ENCODE measurements at places on chromosomes 12 and 14.

GRCh38 chr12:100851637-100852036 lies 57.1 kb downstream of the ANO4 start:
- no peak for DNase-seq

DNA sequence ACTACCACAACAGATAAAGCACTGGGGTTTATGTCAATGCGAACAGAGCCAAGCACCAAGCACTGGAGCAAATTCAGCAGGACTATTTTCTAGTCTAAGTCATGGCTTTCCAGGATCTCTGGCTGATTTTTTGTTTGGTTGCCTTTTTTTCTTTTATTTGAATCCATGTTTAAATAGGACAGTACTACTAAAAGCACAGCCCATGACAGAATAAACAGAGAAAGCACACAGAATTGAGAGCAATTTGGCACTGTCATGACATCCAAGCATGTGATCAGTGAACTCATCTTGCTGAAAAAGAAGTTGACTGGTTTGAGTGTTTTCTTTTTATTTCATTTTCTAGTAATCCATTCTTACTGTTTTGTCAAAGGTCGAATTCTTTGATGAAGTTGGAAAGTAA lies 23.1 kb upstream of the RERG start:
- no peak for DNase-seq

DNA sequence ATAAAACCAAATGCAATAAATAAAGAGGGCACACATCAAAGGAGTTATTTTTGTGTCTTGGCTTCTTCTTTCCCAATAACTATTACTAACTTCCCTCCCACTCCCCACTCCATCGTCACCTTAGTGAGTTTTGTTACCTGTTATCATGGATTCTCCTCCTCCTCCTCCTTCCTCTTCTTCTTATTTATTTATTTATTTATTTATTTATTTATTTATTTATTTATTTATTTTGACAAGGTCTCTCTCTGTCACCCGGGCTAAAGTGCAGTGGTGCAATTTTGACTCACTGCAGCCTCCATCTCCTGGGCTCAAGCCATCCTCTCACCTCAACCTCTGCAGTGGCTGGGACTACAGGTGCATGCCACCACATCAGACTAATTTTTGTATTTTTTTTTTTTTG lies 26.4 kb downstream of the WIF1 start:
- no peak for DNase-seq

- DNase-seq, result no peak
Observed at GRCh38 chr14:68666899-68667298, 126.0 kb downstream of the ZFP36L1 start.

- no peak for DNase-seq
Observed at GRCh38 chr12:41715256-41715655, 429.4 kb downstream of the GXYLT1 start.

DNA sequence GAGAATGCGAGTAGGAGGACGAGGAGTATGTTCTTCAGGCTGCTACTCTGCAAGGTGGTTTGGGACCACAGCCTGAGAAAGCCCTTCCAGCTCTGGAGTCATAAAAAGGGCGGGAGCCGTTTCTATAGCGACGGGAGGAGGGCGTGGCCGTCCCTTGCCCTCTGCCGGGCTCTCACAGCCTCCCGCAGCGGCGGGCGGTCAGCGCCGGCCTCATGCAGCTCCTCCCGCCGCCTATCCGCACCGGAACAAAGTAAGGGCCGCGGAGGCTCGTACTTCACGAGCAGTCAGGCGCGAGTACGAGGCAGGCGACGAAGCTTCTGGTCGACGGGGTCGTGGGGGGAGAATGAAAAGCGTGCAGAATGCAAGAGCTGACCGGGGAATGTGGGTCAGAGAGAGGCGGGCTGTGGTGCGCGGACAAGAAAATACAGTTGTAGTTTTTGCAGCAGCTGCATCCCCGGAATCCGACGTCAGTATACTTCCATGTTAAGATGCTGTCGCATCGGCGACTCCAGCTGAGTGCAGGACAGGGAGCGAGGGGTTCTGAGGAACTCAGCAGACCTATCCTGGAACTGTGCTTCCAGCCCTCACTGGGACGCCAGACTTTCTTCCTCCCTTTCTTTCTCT lies at the start of gene DYRK4:
Gene DYRK4 (plus strand): TSS at position 175 of the 624 bp plus-strand sequence. CDS start 38 bp downstream, at position 213.
- peak; percentile 77 for DNase-seq

- DNase-seq, result no peak
Observed at GRCh38 chr14:61102549-61103466, 121.8 kb downstream of the SLC38A6 start.

DNA sequence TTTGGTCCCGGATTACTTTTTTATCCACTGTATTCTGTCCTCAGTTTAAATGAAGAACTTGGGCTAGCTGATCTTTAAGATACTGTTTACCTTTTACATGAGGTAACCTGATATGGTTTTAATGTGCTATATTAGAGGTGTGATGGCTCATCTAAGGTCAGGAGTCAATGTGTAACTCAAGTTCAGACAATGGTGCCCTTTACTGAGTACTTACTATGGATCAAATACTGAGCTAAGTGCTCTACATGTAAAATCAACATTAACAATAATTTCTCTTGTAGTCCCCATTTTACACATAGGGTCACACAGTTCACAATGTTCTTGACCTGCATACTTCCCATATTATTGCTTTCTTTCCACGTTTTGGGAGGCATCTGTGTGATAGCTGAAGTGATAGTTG lies 79.2 kb downstream of the CEP83 start:
- no peak for DNase-seq

GRCh38 chr12:119343130-119343529 lies 8.6 kb downstream of the CCDC60 start:
- DNase-seq, result no peak

GRCh38 chr14:106792543-106792942 lies 1266.2 kb downstream of the TMEM121 start:
- DNase-seq, result no peak

DNA sequence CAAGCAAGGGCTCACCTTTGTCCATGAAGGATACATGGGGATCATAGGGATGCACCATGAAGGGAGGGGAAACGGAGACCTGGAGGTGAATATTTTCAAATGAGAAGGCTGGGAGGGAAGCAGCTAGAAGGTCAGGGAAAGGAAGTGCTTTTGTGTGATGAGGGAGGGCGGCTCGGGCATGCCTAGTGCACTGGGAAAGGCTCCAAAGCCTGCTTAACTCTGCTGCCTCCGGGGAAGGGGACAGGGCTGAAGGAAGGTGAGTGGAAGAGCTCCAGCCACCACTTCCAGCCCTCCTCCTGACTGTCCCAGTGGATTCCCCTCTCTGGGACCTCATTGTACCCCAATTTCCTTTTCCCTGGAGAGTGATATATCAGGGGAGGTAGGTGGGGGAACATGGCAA lies 149.4 kb upstream of the PRMT8 start:
- no peak for DNase-seq

DNA sequence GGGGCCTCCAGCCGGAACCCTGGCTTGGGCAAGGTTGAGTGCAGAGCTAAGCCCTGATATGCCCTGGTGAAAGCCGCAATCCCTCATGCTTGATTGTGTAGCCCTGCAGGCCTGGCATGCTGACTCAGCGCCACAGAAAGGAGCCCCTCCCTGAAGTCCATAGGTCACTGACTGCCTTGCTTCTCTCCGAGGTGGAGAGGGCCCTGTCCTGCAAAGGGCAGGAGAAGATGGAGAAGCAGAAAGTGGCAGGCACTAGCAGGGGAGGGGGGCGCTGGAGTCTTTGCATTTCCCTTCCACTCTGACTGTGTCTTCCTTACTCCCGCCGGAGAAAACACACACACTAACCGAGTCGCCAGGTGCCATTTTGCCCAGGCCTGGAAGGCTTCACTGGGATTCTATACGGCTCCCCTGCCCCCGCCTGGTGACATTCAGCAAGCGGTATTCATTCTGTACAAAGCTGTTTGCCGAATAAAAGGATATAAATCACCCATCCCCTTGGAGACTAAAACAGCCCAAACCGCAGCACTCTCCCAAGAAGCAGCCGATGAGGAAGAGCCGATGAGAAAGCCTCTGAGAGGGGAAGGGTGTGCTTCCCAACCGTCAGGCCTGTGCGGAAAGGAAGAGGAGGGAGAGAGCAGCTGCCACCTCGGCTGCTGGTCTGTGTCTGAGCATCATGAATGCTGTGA lies 69.8 kb downstream of the SLC6A12 start:
- DNase-seq, result no peak

DNA sequence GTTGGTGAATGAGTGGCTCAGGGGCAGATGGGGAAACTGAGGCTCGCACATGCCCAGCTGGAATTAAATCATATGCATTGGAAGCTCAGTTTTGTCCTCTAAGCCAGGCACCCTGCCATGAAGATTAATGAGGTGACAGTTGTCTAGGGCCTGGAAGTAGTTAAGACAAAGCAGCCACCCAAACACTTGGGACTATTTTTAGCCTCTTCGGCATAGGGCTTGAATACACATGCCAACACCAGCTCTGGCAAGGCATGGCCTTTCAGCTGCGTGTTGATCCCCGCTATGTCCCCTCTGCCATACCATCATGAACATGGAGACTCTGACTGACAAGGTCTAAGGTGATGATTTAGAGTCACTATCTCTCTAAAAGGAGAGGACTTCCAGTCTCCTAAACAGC lies 250.2 kb downstream of the KSR2 start:
- no peak for DNase-seq

GRCh38 chr12:21615431-21615830 lies 10.8 kb upstream of the GYS2 start:
- no peak for DNase-seq

- DNase-seq, result no peak
Observed at GRCh38 chr12:45887544-45887943, 102.8 kb downstream of the SCAF11 start.

GRCh38 chr14:105314287-105315200 lies at the start of gene PACS2:
Gene PACS2, plus strand, starts transcription at chr14:105314748. Its CDS starts 171 bp downstream, at chr14:105314919.
- DNase-seq, result peak; percentile 85

- no peak for DNase-seq
Observed at GRCh38 chr12:31880340-31880739, 78.9 kb upstream of the RESF1 start.

- no peak for DNase-seq
Observed at GRCh38 chr12:64010069-64010686, 165.7 kb downstream of the SRGAP1 start.

GRCh38 chr12:29582677-29583272 lies 85.3 kb upstream of the OVCH1 start:
- no peak for DNase-seq

DNA sequence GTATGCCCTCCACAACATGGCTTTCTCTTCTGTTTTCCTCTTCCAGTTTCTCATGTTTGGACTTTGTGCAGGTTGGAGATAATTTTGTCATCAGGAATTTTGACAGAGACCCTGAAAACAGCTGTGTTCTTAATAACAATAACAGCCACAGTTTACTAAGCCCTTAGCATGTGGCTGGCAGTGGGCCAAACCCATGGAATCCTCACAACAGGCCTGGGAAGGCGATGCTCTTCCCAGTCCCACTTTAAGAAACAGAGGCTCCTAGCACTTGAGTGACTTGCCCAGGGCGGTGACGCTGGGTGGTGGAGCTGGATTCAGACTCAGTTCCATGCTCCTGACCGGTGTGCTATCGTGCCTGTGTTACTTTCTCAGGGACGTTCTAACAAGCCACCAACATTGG lies 20.1 kb upstream of the PLEKHG3 start:
- DNase-seq, result peak; percentile 61

- peak; percentile 18 for DNase-seq
Observed at GRCh38 chr12:50271724-50272247, 11.5 kb downstream of the LIMA1 start.

DNA sequence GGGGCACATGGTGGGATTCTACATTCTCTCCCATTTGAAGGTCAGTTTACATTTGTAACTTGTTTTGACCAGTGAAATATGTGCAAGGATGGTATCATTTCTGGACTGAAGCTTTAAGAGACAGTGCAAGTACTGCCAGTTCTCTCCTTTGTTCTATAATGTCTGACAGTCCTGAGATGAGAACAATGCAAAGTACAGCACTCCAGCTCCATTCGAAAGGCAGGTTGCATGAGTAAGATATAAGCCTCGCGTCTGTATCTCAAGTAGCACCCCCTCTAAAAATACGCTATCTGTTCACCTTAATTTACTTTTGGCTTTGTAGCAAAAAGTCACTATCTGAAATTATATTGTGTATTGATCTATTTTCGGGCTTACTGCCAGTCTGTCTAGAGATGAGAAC lies 1122.2 kb upstream of the TMEM132C start:
- no peak for DNase-seq

- no peak for DNase-seq
Observed at GRCh38 chr12:94805749-94806529, 155.6 kb upstream of the TMCC3 start.

- no peak for DNase-seq
Observed at GRCh38 chr14:47346849-47347248, 328.6 kb downstream of the MDGA2 start.

DNA sequence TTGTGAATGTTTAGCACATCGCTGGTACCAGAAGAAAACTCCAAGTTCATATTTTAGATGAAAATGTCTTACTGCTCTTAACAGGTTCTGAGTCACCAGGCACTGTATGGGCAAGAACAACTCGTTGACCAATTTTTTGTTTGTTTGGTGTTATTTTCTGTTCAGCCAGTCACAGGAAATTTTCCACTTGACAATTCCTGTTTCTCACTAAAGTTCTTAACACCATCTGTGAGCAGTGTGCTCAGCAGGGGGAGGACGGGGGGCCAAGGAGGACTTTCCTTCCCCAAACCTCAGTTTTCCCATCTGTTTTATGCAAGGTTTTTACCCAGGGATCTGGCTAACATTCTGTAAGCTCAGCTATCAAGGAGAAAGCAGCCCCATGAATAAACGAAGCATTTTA lies 3.0 kb downstream of the NUAK1 start:
- no peak for DNase-seq

DNA sequence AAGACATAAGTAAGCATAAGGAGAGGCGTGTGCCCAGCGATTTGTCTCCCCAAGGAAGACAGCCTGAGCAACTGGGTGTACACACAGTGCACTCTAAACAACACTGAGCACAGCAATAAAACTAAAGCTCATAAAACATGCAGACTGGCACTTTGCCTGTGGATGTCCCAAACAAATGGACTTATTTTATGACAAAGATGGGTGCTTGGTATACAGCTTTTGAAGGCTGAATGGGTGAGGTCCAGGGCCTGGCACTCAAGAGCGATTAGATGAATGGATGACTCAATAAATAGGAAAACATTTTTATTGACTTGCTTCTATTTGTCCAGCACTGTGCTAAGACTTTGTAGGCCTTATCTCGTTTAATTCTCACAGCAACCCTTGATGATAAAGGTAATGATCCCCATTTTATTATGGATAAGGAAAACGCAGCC lies 28.5 kb downstream of the LGMN start:
- DNase-seq, result peak; percentile 39

- DNase-seq, result no peak
Observed at GRCh38 chr14:37590428-37591139, 4.5 kb downstream of the FOXA1 start.

DNA sequence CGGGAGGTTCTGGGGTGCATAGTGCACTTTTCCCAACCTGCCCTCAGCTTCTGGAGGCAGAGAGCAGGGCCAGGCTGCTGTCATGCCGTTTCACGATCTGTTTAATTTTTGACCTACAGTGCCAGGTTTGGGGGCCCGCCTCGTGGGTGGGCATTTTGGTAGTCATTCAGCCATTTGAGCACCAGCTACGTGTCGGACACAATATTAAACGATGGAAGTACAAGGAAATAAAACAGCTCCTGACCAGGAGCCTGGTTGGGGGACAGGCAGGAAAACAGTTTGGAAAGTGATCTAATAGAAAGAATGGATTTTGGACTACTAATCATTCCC lies 708 bp downstream of the FNTB start:
- DNase-seq, result no peak

All from muscle of arm (tissue), 14 donors.